ENCODE measurements at places on chromosomes 13 and 19.

GRCh38 chr19:5017235-5017634 is 48.3 kb downstream of the KDM4B start:
- DNase-seq, result no peak

GRCh38 chr19:13825489-13826441 is 30.5 kb downstream of the ZSWIM4 start:
- no peak for DNase-seq

DNA sequence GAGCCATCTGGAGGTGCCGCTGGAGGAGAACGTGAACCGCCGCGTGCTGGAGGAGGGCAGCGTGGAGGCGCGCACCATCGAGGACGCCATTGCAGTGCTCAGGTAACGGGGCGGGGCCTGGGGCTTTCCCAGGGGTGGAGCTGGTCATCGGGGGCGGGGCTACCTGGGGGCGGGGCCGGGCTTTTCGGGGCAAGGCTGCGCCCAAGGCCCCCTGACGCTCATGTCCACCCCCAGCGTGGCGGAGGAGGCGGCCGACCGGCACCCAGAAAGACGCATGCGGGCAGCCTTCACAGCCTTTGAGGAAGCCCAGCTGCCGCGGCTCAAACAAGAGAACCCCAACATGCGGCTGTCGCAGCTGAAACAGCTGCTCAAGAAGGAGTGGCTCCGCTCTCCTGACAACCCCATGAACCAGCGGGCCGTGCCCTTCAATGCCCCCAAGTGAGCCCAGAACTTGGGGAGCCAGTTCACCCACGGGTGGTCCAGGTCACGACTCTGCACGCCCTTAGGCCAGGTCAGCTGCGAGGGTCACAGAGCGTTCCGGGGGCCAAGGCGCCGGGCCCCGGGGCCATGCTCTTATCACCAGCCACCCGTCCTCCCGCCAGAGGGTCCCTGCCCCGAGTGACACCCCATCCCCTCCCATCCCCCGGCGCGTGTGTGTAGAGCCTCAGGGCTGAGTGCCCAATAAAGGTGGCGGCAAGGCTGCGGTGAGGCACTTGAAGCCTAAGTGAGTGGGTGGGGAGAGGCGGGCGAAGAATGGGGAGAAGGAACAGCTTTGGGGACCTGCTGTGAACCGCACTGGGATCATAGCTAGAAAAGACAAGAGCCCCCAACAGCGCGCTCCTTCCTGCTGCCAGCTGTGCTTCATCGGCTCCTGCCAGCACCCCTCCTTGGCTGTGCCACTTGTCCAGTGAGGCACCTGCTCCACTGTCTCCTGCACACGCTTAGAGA is 10.7 kb downstream of the CCDC124 start:
- no peak for DNase-seq

DNA sequence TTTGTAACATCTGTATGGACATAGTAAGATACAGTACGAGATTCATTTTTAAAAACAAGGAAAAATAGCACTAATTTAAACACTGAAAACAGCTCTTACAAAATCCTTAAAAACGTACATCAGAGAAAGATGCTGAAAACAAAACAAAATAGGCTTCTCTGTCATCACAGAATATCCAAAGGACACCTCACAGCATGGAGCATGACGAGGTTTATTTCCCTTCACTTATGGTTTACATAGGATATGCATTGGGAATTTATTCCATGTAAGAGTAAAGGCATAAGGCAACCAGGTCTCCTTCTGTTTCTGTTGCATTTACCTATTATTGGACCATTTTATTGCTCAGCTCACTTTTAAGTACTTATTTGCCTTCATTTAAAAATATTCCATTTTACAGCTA is 3.0 kb downstream of the KCTD12 start:
- DNase-seq, result no peak

GRCh38 chr13:109747524-109747923 is 38.9 kb downstream of the IRS2 start:
- no peak for DNase-seq

DNA sequence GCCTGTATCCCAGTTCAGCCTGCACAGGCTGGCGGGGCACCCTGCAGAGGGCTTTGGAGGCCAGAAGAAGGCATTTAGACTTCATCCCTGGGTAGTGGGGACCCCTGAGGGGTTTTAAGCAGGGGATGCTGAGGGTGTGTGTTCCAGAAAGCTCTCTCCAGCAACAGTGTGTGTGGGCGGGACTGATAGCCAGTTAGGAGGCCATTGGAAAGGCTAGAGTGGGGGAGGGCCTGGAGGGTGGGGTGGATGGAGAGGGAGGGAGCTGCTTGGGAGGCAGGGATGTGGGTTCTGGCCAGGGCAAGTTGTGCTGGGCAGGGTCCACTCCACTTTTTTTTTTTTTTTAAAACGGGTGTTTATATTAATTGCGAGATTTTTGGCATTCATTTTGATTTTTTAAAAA is 28.3 kb downstream of the LYL1 start:
- DNase-seq, result no peak

Measured in AG04449 (cell line).